ENCODE measurements at places on chromosomes 5 and 9.
A peak's percentile ranks its signal among the peaks of the same experiment; 100 is the strongest.

DNA sequence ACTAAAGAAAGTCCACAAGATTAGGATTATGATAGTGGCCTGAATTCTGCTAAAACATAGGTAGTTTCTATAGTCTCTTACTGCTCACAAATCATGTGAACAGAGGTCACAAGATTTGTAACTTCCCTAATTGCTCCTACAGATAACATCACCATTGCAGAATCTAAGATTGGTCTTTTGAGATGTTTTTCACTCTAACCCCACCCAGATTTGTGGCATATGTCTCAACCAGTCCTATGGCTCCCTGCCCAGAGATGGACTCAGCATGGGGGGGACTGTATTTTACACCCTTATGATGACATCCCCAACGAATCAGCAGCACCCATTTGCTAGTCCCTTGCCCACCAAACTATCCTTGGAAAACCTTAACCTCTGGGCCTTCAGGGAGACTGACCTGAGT lies 1046.2 kb downstream of the CDH12 start:
- DNase-seq, result no peak
- no peak overlapping the region for H3K27ac ChIP-seq
- H3K36me3 ChIP-seq, result no peaks in the 10 kb centered on the region
- H3K4me1 ChIP-seq, result no peaks in the 10 kb centered on the region
- no peak overlapping the region for H3K4me3 ChIP-seq
- H3K27me3 ChIP-seq, result no peaks in the 10 kb centered on the region

DNA sequence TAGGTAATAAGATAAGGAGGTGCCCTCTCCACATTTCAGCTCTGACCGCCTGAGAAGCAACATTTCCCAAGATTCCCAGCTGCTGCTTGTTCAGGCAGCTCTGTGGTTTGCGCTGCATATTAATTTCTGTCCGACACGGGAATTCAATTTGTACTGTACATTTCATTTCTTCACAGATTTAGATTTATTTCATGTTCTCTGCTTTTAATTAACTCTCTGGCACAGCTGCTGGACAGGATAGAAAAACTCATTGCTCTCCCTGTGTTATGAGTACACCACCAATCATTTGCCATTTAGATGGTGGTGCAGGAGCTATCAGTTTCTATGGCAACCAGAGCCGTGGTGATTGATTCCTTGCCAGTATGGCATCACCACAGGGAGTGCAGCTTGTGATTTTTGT lies 558.5 kb downstream of the DMRTA1 start:
- H3K36me3 ChIP-seq, result no peaks in the 10 kb centered on the region
- H3K27me3 ChIP-seq, result no peaks in the 10 kb centered on the region
- DNase-seq, result no peak
- no peak overlapping the region for H3K4me3 ChIP-seq

GRCh38 chr9:7402334-7403027 lies 397.1 kb downstream of the DMAC1 start:
- DNase-seq, result no peak
- H3K27ac ChIP-seq, result no peak overlapping the region
- no peaks in the 10 kb centered on the region for H3K36me3 ChIP-seq
- no peaks in the 10 kb centered on the region for H3K4me1 ChIP-seq
- no peak overlapping the region for H3K4me3 ChIP-seq

- H3K27ac ChIP-seq, result no peak overlapping the region
- H3K27me3 ChIP-seq, result no peaks in the 10 kb centered on the region
- no peaks in the 10 kb centered on the region for H3K4me1 ChIP-seq
- no peaks in the 10 kb centered on the region for H3K36me3 ChIP-seq
- no peak overlapping the region for H3K4me3 ChIP-seq
Observed at GRCh38 chr9:134591573-134591981, 50.0 kb upstream of the COL5A1 start.

DNA sequence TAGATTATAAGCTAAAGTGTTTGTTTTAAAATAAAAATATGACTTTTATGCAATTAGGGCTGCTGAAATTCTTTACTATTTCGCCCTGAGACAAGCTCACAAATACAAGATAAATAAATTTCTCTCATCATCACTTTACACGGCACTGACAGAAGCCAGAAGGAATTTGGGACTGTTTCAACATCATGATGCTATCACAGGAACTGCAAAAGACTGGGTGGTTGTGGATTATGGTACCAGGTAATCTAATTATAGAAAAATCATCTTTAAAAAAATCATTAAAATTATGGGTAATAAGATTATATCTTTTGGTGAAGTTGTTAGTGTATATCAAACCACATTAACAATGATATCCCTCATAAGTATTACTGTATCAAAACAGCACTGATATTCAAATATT lies 95.0 kb downstream of the MAN2A1 start:
- no peaks in the 10 kb centered on the region for H3K4me1 ChIP-seq
- DNase-seq, result no peak
- no peak overlapping the region for H3K4me3 ChIP-seq
- peaks cover 7% of the 10 kb centered on the region for H3K36me3 ChIP-seq

DNA sequence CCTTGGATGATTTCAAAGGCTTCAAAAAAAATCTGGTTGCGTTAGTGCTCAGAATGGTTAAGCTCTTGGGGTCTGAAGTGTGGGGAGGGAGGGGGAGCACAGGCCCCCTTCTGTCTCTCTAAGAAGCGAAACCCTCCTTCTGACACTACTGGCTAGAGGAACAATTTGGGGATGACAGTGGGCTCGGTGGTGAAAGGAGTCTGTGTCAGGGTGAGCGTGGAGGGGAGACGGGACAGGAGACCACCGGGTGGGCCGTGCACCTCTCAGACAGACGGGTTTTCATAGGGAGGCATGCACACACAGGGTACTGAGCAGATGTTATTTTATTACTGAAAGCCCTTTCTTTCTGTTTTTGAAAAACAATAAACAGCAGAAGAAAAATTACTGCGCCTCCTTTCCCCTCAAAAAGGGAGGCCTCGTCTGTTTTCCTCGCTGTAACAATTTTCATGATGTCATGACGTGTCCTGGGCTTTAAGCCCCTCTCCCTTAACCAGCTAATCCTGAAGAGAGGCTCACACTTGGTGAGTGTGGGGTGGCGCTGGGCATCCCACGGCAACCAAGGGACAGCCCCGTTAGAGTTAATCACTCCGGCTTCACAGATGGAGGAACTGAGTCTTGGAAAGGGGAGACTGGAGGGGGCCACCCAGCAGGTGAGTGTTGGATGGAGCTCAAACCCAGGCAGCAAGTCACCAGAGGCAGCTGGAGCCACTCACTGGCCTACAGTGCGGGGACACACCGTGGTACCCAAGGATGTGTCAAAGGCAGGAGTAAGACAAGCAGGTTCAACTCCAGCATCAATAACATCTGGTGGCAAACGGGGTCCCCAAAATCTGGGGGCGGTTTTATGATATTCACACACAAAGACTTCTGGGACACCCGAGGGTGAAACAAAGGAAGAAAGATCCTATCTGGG lies 53.4 kb downstream of the PTCH1 start:
- peaks cover 29% of the 10 kb centered on the region for H3K4me1 ChIP-seq
- peak overlapping the region; percentile 62 for H3K27ac ChIP-seq
- peak overlapping the region; percentile 59 for H3K4me3 ChIP-seq
- H3K36me3 ChIP-seq, result peaks cover 31% of the 10 kb centered on the region
- no peak for DNase-seq

- no peak overlapping the region for H3K27ac ChIP-seq
- H3K27me3 ChIP-seq, result no peaks in the 10 kb centered on the region
- H3K36me3 ChIP-seq, result no peaks in the 10 kb centered on the region
- H3K4me1 ChIP-seq, result no peaks in the 10 kb centered on the region
- no peak for DNase-seq
Observed at GRCh38 chr9:10700915-10701314, 88.1 kb upstream of the PTPRD start.

DNA sequence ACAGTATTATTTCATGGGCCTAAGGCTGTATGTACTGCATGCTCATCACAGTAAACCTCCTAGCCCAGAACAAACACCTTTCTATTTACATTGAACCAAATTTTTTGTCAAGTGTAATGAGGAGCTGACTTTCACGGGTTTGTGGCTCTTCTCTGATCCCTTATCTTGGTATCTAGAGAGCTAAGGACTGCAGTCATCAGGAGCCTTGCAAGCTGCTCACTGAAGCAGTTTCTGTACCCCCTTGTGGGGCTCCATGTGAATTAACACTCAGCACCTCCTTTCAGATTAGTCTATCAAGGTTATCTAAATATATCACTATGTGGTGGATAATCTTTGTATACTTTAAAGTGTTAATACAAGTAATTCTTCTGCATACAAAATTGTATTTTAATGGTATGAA lies 108.2 kb downstream of the AUH start:
- no peak overlapping the region for H3K27ac ChIP-seq
- no peaks in the 10 kb centered on the region for H3K36me3 ChIP-seq
- H3K4me3 ChIP-seq, result no peak overlapping the region
- no peaks in the 10 kb centered on the region for H3K4me1 ChIP-seq
- H3K27me3 ChIP-seq, result no peaks in the 10 kb centered on the region

GRCh38 chr5:80090884-80091166 lies 55.7 kb downstream of the THBS4 start:
- no peak overlapping the region for H3K27ac ChIP-seq
- H3K36me3 ChIP-seq, result no peaks in the 10 kb centered on the region
- no peaks in the 10 kb centered on the region for H3K27me3 ChIP-seq
- DNase-seq, result no peak
- peaks cover 24% of the 10 kb centered on the region for H3K4me1 ChIP-seq

DNA sequence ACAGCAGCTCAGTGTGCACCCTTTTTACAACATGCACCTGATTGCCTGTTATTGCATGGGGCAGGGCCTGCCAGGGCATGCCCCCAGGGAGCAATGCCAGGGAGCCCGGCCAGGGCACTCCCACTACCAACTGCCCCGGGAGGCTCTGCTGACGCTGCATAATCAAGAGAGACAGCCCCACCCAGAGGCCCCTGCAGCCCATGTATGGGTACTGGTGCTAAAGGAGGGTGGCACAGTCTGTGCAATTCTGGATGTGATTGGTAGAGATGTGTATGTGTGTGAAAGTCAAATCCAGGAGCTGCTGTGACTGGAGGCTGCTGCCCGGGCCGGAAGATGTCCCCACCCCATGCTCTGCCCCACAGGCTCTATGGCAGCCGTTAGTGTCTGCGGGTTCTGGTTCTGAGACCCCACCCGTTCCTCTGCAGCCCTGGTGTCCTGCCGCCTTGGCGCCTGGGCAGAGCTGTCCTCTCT lies 3.9 kb upstream of the NEURL1B start:
- peaks cover 6% of the 10 kb centered on the region for H3K4me1 ChIP-seq
- no peak overlapping the region for H3K27ac ChIP-seq
- peaks cover 6% of the 10 kb centered on the region for H3K27me3 ChIP-seq

DNA sequence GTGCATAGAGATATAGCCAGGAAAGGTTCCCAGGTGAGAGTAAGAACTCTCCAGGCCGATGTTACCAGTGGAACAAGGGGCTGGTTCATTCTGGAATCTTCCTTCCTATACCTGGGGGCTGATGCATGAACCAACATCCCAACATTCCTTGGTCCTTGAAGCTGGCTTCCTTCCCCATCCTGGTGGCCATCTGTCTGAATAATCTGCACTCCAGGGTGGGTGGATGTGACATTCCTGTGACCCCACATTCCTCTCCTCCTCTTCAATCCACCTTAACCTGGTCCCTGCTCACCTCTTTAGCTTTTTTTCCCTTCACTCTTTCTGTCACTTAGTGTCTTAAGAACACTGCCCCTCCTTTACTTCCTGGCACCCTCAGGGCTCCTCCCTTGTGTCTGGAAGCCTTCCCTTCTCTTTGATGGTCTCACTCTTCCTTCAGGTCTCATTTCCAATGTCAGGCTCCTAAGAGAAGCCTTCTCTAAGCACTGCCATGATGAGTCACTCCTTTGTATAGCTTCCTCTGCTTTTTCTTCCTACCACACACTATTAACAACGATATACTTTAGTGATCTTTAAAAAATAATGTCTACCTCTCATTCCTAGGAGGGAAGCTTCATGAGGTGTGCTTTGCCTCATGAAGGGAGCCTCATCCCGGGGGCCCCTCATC lies 80.3 kb downstream of the BOD1 start:
- no peaks in the 10 kb centered on the region for H3K27me3 ChIP-seq
- H3K27ac ChIP-seq, result no peak overlapping the region
- H3K4me1 ChIP-seq, result no peaks in the 10 kb centered on the region
- H3K36me3 ChIP-seq, result no peaks in the 10 kb centered on the region
- no peak overlapping the region for H3K4me3 ChIP-seq

DNA sequence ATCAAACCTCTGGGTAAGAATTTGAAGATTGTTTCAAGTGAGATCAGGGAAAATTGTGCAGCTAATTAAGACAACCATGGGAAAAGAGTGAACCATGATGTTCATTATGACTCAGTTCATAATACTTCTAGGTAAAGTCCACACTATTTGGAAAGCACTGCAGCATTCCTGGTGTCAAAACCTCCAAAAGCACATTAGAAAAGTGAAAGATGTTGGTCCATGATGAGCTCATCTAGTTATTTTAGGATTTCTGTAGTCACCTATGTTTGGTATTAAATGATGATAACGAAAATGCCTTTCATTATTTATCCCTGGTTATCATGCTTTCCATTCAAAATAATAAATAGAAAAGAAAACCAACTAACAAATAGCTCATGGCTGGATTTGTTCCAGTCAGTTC lies 49.1 kb downstream of the PTCD2 start:
- H3K36me3 ChIP-seq, result no peaks in the 10 kb centered on the region
- H3K4me1 ChIP-seq, result no peaks in the 10 kb centered on the region
- no peaks in the 10 kb centered on the region for H3K27me3 ChIP-seq
- H3K4me3 ChIP-seq, result no peak overlapping the region
- DNase-seq, result no peak

DNA sequence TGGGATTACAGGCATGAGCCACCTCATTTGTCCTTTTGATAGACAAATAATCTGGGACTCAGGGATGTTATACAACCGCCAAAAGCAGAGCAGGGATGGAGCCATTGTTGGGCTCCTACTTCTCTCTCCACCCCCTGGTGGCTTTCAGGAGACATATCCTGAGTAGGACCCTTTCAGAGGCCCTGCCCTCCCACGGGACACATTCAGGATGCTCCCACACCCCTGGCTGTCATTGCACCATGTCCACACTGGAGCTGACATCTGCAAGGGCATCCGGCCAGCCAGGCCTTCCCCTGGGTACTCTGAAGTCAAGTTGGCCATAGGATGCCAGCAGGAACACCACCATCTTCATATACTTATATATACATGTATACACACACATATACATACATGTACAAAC lies 181.8 kb downstream of the SYK start:
- H3K27ac ChIP-seq, result no peak overlapping the region
- no peaks in the 10 kb centered on the region for H3K36me3 ChIP-seq
- no peak overlapping the region for H3K4me3 ChIP-seq
- no peak for DNase-seq

- no peak overlapping the region for H3K4me3 ChIP-seq
- DNase-seq, result no peak
- H3K27me3 ChIP-seq, result no peaks in the 10 kb centered on the region
- H3K27ac ChIP-seq, result no peak overlapping the region
Observed at GRCh38 chr5:50767588-50767987, 101.2 kb downstream of the PARP8 start.

- peaks cover 74% of the 10 kb centered on the region for H3K4me1 ChIP-seq
- DNase-seq, result no peak
- H3K27ac ChIP-seq, result peak overlapping the region; percentile 75
- no peaks in the 10 kb centered on the region for H3K27me3 ChIP-seq
Observed at GRCh38 chr9:133124123-133124906, 3.3 kb upstream of the RALGDS start.

GRCh38 chr9:98226516-98226915 lies 28.9 kb downstream of the TBC1D2 start:
- H3K27ac ChIP-seq, result no peak overlapping the region
- H3K4me3 ChIP-seq, result no peak overlapping the region
- DNase-seq, result no peak
- peaks cover 18% of the 10 kb centered on the region for H3K36me3 ChIP-seq
- H3K27me3 ChIP-seq, result no peaks in the 10 kb centered on the region
